ENCODE measurements at places on chromosomes 6 and 20. TPM values are rescaled to one million over a fixed set of nuclear protein-coding genes. Genes with fewer than 3 reads are reported as not detected.

Gene EXOC2
- total RNA-seq: 32.3 TPM

- no peak for DNase-seq
These were observed 135.5 kb upstream of the LRFN2 start for GRCh38 chr6:40722553-40723258.

- no peak for DNase-seq
These were observed 232.9 kb downstream of the TSHZ2 start for GRCh38 chr20:53205046-53205445.

GRCh38 chr6:83702749-83703148 is 6.2 kb downstream of the SNAP91 start:
- DNase-seq: no peak

Gene CDSN
- not detected for total RNA-seq

Gene NRN1
- 18.9 TPM for total RNA-seq

GRCh38 chr6:18242062-18242851 is 22.1 kb downstream of the DEK start:
- DNase-seq: no peak

- no peak for DNase-seq
These were observed 33.9 kb upstream of the SGK1 start for GRCh38 chr6:134351615-134352474.

Gene PDE7B
- total RNA-seq: 7.3 TPM

GRCh38 chr6:76615395-76615794 is 542.9 kb upstream of the IMPG1 start:
- DNase-seq: no peak

GRCh38 chr6:38350942-38351341 is 288.8 kb downstream of the BTBD9 start:
- no peak for DNase-seq

GRCh38 chr20:11447371-11448100 is 470.2 kb upstream of the BTBD3 start:
- no peak for DNase-seq

DNA sequence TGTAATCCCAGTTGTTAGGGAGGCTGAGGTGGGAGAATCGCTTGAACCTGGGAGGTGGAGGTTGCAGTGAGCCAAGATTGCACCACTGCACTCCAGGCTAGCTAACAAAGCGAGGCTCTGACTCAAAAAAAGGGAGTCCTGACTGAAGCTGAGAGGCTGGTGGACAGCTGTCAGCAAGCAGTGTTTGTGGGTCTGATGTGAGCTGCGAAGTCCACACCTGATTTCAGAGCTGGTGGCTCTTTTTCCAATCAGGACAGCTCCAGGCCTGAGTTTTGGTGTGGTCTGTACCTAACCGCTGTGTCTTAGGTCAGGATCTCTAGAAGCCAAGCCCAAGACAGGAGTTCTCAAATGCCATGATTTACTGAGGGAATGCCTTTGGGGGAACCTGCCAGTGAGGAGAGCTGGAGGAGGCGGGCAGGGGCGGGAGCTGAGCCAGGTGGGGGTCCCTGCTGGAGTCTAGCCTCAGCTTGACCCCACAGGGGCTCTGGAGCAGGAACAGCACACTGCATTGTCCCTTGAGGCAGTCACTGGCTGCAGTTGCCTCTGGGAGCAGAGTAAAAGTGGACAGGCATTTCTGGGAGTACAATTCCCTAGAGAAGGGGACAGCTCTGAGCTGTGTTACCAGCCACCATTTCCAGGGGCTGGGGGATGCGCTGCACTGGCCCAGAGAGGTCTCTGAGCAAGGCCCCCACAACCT is 5.0 kb downstream of the GFRA4 start:
- no peak for DNase-seq

- no peak for DNase-seq
These were observed 224.5 kb downstream of the BCKDHB start for GRCh38 chr6:80330961-80331360.

GRCh38 chr6:66558189-66558588 is 851.2 kb upstream of the EYS start:
- DNase-seq: no peak

- no peak for DNase-seq
These were observed 395.3 kb downstream of the TBC1D32 start for GRCh38 chr6:120938876-120939472.

Gene TCF15
- 13.2 TPM for total RNA-seq

GRCh38 chr6:29790626-29791025 is 37.0 kb upstream of the HLA-G start:
- no peak for DNase-seq

- DNase-seq: no peak
These were observed 62.4 kb downstream of the PREX1 start for GRCh38 chr20:48765359-48765758.

Gene WFDC10B
- total RNA-seq: not detected

GRCh38 chr6:15522856-15523529 is 139.8 kb downstream of the DTNBP1 start:
- DNase-seq: no peak

GRCh38 chr20:45058168-45058850 is 42.6 kb downstream of the KCNS1 start:
- no peak for DNase-seq
